ENCODE measurements at places on chromosomes 3 and 15.

- no peak for DNase-seq
Measured at GRCh38 chr15:71093054-71094024, 21.9 kb upstream of the THSD4 start.

DNA sequence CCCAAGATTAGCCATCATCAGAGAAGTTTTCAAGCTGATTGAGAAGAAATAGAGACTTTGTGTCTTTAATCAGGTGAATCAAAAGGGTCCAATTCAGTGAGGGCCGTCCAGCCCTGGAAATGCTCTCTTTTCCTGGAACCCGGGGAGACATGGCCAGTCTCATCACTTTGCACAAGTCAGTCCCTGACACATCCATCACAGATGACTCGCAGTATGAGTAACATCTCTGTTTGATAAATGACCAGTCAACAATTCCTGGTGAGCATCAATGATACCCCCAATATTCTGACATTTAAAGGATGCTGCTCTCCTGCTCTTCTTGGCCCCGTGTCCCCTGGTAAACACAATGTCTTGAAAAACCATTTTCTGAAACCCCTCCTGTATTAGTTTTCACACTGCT, 26.7 kb downstream of the C3orf20 start:
- no peak for DNase-seq

- no peak for DNase-seq
Measured at GRCh38 chr15:99961011-99961441, 227.8 kb upstream of the LYSMD4 start.

- DNase-seq: peak; percentile 81
Measured at GRCh38 chr15:64856429-64857145, 14.9 kb downstream of the PLEKHO2 start.

DNA sequence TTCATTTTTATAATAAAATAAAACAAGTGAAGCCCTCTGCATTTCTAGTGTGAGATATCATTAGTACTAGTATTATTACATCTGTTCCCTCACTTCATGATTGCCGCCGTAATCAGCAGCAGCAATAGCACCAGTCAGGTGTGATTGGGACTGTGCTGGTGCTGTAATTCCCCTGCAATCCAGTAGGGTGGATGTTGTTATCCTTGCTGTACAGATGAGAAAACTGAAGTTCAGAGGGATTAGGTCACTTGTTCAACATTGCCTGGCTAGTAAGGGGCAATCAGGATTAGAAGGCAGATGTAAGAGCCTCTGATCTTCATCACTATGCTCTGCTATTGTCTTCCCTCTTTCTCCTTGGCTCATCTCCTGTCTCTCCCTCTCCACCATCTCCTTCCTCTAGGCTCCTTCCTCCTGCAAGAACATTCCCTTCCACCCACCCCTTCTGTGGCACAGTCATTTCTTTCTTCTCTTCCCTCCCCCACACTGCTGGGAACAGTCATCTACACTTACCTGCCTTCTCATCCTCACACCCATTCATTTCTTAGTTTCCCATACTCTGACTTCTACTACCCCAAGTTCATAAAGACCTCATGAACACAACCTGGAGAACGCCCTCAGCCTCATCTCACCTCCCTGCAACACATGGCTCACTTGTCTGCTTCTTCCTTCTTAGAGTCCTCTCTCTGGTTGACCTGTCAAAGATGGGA, 29.7 kb downstream of the CRYGS start:
- DNase-seq: no peak

- no peak for DNase-seq
Measured at GRCh38 chr3:66480666-66481065, 20.2 kb downstream of the LRIG1 start.

DNA sequence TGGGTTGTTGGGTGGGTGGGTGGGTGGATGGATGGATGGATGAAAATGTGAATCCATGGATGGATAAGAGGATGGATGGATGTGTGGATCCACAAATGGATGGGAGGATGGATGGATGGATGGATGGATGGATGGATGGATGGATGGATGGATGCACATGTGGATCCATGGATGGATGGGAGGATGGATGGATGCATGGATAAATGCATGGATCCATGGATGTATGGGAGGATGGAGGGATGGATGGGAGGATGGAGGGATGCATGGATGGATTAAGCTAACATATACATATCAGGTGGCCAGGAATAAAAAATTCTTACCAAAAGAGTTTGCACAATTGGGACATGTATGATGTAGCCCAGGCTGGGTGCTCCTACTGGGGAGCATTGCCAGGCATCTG, 195.3 kb downstream of the FEZF2 start:
- DNase-seq: no peak

DNA sequence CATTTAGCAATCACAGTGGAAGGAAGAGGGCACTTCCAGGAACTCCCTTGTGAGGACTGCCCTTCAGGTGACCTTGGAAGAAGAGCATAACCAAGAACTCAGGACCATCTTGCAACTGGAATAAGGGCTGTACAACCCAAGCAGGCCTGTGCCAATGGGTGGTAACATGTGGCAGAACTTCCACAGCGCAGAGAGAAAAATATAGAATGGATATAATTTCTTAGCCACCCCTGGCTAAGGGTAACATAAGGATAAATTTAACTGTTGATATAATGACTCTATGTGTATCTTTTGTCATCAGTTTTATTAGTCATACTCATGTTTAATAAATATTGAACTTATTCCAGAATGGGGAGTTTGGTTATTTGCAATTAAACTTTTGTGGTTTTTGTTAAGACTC, 13.4 kb upstream of the MFSD1 start:
- DNase-seq: no peak

DNA sequence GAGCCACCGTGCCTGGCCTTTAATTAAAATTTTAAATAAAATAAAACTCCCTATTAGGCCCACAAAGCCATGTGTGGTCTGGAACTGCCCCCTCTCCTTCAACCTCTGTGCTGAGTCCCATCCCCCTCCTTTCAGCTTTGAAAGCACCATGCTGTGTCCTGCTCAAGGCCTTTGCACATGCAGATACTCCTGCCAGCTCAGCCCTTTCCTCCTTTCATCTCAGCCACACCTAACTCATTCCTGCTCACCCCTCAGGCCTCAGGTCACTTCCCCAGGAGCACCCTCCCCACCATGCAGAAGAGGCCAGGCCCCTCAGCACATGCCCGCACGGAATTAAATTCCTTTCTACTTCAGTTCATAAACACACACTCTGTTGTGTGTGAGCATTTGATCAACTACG, 28.1 kb downstream of the ATRIP start:
- no peak for DNase-seq

DNA sequence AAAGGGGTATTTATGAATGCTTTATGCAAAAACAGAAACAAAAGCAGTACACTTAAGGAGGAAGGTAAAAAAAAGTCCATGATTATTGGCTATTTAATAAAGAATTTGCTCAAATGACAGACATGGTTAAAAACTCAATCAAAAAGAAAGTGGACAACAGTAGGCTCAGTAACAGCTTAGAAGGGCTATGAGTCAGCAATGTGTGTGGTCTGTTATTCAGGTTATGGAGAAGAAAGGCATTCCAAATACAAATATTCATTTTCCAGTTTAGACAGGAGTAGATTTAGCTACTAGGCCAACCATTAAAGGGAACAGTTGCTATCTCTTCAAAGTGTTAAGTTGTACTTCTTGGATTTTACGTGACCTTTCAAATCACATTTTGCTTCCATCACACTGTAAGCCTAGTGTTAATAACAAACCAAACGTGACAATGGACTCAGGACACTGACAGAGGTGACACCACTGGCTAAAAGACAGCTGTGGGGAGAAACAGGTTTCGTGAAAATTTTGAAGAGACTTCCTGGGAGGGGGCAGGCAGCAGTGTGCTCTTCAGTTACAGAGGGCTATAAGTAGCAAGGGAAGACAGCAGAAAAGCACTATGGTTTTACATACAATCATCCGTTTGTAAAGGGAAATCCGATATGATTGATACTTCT, 41.7 kb upstream of the MYO5C start:
- no peak for DNase-seq

- DNase-seq: no peak
Measured at GRCh38 chr15:88835119-88835518, 31.9 kb downstream of the ACAN start.

DNA sequence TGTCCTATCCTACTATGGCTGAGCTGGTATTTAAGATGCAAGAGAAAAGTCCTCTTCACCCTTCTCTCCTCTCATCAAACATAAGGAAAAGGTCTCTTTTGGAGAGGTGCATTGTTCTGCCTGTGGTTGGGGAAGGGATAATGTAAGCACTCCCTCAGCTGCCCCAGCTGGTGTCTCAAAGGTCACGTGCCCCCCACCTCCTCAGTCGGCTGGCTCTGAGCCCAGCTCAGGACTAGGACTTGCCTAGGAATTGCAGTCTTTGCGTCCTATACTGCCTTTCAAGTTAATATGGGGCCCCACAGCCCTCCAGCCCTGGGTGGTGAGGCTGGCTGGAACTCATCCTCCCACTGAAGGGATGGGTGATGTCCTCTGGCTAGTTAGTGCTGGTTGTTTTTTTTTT, 29.7 kb downstream of the OR4F15 start:
- DNase-seq: no peak

DNA sequence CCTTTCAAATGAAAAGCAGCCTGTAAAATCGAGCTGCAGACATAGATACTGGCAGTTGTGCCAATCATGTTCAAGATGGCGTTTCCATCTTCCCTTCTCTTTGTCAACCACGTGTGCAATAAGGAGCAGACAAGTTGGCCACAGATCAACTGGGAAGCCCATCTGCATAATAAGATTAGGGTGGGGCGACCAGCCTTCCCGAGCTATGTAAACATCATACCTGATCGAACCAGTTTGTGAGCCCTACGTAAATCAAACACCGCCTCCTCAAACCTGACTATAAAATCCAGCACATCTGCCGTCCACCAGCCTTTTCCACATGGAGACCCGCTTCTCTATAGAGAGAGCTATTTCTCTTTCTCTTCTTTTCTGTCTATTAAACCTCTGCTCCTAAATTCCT, 37.2 kb downstream of the TRIM42 start:
- no peak for DNase-seq

DNA sequence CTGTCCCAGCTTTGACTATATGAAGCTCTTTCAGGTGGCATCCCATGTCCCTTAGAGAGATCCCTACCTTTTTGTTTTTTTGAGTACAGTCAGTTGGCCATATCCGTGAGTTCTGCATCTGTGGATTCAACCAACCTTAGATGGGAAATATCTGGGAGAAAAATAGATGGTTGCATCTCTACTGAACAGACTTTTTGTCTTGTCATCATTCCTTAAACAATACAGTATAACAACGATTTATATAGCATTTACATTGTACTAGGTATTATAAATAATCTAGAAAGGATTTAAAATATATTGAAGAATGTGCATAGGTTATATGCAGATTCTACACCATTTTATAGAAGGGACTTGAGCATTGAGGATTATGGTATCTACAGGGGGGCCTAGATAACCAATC, 65.1 kb downstream of the APBA2 start:
- DNase-seq: no peak

- no peak for DNase-seq
Measured at GRCh38 chr3:143881095-143881494, 32.8 kb upstream of the SLC9A9 start.

- DNase-seq: no peak
Measured at GRCh38 chr3:143951351-143951971, 20.2 kb upstream of the DIPK2A start.

DNA sequence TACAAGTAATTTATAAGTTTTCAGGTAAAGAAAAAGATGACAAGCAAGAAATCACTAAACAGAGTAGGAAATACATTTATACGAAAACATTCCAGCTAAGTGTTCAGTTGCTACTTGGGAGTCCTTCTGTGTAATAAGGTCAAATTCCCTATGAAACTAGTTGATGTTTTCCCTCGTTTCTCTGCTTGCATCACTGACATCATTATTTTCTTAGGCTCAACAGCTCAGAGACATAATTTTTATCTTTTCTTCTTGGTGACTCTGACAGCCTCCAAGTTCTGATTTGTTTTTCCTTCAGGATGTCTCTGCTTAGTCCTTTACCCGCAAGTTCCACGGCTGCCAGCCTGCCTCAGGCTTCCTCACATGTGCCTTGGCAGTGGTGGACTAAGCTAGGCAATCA, 173.6 kb downstream of the P3H2 start:
- no peak for DNase-seq

DNA sequence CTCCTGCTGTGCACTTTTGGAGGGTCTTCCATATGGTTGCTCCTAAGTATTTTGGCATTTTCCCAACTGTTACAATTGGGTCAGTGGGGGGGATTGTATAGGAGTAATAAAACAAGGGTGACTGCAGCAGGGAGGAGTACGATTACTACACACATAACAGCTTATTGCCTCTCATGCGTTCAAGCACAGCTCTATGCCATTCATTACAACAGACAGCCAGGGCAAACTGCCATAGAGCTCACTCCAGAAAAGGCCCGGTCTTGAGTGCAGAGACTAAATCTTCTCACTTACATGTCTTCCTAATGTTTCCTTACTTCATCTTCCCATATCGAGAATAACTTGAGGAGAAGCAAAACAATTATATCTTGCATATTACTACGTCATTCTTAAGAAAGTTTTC, 1.4 kb upstream of the CHMP2B start:
- DNase-seq: no peak

DNA sequence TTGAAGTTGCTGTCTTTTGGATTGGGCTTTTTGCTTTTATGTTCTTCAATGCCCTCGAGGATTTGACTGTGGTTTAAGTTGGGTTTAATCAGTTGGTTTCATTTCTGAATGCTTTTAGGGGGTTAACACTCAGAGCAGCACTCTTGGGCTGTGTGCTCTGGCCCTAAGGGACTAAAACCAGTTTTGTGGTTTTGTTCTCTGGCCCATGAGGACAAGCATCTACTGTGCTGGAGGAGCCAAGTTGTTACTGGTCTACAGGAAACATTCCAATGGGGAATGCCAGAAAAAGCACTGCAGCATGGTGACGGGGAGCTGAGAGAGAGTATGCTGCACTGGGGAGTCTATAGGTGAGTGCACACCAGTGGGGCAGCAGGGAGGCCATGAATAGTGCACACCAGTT, 596.9 kb downstream of the ZBBX start:
- no peak for DNase-seq

DNA sequence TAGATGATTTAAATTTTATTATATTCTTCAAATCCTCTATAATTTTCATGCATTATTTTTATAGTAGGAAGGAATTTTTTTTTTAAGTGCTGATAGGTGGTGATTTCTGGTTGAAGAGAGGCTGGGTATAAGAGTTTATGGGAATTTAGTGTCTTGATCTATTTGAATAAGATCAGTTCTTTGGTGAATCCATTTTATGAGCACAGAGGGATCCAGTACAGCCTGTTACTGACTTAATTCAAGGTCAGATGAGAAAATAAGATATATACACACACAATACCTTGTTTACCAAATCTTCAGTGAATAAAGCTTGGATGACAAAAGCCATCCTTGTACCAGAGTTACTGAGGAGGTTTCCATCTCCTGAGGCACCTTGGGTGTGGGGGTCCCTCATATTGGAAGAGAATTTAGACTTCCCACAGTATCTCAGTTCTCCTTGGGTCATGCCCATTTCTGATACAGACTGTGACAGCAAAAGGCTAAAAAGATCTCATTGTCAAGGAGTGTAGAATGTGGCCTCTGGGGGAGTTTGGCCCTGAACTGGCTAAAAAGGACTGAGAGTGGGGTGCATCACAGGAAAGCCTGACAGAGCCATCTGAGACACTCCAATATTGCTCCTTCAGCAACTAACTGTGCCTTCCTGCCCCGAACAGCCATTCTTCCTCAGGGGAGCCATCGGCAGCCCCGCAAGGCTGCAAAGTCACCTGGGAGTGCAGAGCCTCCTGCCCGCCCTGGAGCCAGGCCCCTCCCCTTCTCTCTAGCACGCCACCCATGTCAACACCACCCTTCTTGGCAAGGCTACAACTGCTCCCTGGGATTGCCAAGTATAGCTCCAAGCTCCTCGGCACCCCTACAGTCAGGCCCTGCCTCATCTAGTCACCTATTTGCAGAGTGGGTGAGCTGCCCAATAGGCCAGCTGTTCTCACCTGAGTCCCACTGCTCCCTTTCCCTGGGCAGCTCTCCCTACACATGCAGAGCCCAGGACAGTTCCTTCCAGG, 43.1 kb upstream of the HACD2 start:
- no peak for DNase-seq

All from right hindlimb (tissue), 1 donor.